ENCODE measurements at places on chromosomes 1 and 21.

DNA sequence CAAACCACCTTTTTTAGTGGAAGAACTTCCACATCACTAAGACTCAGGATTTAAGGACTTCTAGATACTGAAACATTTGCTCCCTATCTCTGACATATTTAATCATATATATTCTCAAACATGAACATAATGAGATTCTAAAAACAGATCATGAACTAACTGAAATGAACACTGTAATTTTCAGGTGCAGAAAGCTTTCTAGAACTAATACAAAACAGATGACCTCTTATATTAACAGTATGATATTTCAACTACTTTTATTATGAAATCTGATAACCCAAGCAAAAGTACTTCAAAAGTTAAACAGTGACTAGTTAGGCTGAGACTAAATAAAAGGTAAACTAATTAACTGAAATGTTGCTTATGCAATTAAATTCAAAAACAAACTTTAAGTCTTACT, 157.5 kb downstream of the COP1 start:
- DNase-seq, result no peak

GRCh38 chr1:112030157-112030556, 40.7 kb upstream of the KCND3 start:
- DNase-seq, result no peak

DNA sequence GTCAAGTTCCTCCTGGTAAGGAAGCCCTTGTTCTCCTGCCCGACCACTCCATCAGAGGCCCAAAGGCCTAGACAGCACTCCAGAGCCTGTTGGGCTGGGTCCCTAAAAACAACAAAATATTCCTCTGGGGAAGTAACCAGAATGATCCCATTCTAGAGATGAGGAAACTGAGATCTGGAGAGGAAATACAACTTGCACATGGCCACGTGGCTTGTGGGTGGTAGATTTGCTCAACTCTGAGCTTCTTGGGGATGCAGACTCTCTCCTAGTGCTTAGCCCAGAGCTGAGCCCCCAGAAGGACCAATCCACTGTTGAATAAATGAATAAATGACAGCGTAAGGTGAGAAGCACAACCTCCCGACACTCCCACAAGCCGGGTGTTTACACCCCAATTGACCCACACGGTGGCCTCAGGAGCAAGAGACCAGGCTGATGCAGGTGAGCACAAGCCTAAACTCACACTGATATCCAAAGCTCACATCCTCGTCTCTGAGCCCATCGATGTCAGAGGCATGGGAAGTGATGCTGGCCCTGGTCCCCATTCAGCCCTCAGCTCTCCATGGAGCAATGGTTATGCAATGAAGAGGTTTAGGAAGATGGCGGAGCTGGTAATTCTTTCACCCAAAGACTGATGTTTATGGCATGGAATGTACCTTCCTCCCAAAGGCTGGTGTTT, 172.5 kb upstream of the EDN2 start:
- no peak for DNase-seq

- DNase-seq, result no peak
Observed at GRCh38 chr1:117258791-117259190, 48.1 kb upstream of the VTCN1 start.

- no peak for DNase-seq
Observed at GRCh38 chr1:170204121-170204520, 58.4 kb downstream of the NTMT2 start.

- DNase-seq, result no peak
Observed at GRCh38 chr1:34779962-34780361, 1.1 kb upstream of the GJB3 start.

- no peak for DNase-seq
Observed at GRCh38 chr1:88104236-88104635, 579.8 kb upstream of the PKN2 start.

GRCh38 chr1:9404117-9404914, 111.6 kb downstream of the SPSB1 start:
- no peak for DNase-seq

DNA sequence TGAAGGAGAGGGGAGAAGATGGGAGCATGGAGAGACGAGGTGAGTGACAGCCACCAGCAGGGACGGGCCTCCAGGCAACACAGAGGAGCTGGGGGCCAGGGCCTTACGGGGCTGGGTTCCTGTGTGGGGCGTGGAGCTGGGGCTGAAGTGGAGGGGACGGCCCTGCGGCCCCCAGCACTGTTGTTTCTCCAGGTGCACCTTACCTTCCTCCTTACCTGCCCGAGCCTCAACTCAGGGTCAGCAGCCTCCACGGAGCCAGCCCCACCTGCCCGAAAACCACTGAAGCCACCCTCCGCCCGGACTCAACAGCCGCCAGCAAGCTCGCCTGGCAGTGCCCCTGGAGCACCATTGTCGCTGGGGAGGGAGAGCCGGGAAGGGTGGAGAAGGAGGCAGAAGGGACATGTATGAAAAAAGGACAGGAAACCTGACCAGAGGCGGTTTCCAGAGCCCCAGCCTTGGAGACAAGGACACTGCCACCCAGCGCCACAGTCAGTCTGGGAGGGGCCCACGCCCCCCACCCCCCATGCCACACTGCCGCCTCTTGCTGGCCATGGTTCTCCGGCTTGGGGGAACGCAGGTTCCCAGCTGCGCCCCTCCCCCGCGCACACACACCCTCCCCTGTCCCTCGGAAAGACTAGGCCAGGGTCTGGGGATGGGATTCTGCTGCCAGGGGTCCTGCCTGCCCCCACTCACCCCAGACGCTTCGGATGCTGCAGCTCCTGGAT, 10.6 kb downstream of the PLA2G2F start:
- no peak for DNase-seq

DNA sequence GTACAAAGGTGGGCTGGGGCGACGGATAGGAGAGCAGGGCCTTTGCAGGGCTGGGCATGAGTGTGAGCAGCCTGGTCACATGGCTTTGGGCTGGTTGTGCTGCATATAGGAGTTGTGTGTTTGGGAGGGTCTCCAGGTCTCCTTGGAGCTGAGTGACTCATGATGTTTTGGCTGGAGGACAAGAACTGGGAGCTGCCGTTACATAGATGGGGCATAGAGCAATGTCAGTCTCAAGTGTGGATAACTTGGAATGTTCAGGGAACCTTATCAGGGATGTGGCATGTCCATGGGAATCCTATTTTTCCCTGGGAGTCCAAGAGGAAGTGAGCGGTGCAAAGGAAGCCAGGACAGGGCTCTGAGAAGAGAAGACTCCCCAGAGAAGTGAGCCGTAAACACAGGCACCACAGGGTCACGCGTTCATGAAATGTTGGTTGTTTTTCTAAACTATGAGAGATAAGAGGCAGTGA, 136.4 kb upstream of the KCNE2 start:
- DNase-seq, result no peak

GRCh38 chr21:35643176-35643575, 417.1 kb downstream of the SETD4 start:
- no peak for DNase-seq

DNA sequence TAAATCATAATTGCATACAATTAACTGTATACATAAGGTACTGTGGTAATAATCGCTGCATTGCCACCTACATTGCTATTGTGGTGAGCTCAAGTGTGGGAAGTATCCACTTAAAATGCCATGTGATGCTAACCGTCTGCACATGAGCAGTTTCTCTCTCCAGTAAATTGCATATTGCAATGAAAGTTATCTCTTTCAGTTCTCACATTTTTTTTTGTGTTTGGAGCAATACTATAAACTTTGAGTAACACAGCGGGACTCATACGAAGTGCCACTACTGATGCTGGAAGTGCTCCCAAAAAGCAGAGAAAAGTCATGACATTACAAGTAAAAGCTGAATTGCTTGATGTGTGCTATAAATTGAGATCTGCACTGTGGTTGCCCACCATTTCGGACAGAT, 38.5 kb downstream of the DISC1 start:
- DNase-seq, result no peak

- DNase-seq, result peak; percentile 59
Observed at GRCh38 chr1:43545695-43546387, 15.2 kb downstream of the PTPRF start.

DNA sequence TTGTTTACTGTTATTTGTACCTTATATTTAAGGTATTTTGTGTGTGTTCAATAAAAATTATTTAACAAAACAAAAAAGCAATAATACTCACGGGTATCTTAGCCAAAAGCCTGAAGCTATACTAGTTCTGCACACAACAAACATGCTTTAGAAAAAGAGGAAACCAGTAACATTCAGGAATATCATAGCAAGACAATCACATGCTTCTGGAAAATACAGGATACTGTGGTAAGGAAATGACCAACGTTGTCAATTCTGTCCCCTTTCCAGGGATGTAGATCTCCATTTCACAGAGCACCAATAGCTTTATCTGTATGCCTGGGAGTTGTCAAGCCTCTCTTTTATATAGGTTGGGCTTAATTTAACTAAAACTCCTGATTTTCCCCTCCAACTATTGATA, 288.4 kb downstream of the SMYD3 start:
- DNase-seq, result no peak
